Activated CD4-positive, alpha-beta T cell treated with anti-CD3 and anti-CD28 coated beads, Interleukin-2, amount 10 ng/mL, durations not matched to agents 7 days and 5 days (primary cell): ENCODE measurements at places on chromosomes 5 and 9. TPM values are rescaled to one million over a fixed set of nuclear protein-coding genes. Genes with fewer than 3 reads are reported as not detected.

The F12 gene
- 0.60 TPM for total RNA-seq

The CENPH gene
- total RNA-seq, result 40.0 TPM

The CDX1 gene
- total RNA-seq, result not detected

DNA sequence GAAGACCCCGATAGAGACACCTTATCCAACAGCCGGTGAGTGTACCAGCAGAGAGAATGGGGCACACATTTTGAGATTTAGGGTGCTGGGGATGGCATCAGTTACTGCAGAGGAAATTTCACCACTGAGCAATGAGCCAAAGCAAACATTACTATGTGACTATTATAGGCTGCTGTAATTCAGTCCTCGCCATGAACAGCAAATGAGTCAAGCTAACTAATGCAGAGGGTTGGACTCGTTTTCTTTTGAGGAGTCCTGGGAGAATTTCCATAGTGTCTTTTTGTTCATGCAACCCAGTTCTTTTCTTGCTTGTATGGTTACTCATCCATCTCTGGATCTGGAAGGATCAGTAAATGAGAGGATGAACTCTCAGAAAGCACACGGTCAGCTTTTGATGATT, 323.8 kb downstream of the PSAT1 start:
- H3K4me3 ChIP-seq, result no peak overlapping the region
- no peaks in the 10 kb centered on the region for H3K27me3 ChIP-seq
- H3K4me1 ChIP-seq, result no peaks in the 10 kb centered on the region
- no peak for DNase-seq

DNA sequence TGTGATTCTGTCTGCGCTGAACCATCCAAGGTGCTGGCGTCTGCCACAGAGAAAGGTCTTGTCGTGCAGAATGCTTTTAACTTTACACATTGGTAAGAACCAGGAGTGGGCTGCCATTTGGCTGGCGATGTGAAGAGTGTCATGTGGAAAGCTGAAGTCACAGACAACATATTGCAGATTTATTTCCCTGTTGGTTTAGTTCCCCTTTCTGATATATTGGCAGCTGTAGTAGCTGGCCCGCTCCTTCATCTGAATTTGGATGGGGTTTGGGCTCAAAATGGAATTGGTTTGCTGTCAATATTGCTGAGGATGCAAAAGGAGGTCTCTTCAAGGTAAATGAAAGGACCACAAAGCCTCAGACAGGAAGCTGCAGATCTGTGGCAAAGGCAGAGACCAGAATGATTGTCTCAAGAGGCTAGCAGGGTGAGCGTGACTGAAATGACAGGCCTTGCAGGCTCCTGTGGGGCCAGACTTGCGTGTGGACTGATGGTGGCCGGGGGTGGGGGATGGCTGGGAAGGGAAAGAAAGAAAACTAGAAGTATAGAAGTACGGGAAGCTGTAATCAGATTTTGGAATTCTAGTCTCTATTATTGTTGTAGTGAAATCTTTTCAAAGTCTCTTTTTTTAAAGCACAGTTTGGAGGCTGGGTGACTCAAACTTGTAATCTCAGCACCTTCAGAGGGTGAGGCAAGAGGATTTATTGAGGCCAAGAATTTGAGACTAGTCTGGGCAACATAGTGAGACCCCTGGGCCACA, 25.1 kb upstream of the CD180 start:
- peaks cover 30% of the 10 kb centered on the region for H3K36me3 ChIP-seq
- H3K4me1 ChIP-seq, result peaks cover 61% of the 10 kb centered on the region
- peak overlapping the region; percentile 97 for H3K27ac ChIP-seq
- peak; percentile 76 for DNase-seq
- peak overlapping the region; percentile 57 for H3K4me3 ChIP-seq

DNA sequence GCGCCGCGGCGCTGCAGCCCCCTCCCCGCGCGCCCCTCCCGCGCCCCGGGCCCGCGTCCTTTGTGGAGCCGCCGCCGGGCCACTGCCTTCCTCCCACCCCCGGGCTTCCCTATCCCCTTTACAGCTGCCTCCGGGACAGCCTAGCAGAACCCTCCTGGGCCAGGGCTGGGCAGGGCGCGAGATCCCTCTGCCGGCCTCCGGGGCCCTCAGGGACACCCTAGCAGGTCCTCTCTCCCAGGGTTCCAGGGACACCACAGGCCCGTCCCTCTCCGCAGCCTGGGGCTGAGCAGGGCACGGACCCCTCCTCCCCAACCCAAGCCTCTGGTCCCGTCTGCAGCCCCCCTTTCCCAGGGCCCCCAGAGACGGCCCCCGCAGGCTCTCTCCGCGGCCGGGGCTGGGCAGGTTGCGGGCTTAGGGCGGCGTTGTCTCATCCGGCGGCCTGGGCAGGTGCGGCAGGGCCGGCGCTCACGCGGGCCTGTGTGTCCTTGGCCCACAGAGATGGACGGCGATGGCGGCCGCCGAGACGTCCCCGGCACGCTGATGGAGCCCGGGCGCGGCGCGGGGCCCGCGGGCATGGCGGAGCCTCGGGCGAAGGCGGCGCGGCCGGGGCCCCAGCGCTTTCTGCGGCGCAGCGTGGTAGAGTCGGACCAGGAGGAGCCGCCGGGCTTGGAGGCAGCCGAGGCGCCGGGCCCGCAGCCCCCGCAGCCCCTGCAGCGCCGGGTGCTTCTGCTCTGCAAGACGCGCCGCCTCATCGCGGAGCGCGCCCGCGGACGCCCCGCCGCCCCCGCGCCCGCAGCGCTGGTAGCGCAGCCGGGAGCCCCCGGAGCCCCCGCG, 710 bp downstream of the WNK2 start:
- no peak overlapping the region for H3K27ac ChIP-seq
- no peak for DNase-seq
- H3K4me3 ChIP-seq, result peak overlapping the region; percentile 58
- peaks cover 54% of the 10 kb centered on the region for H3K27me3 ChIP-seq
- no peaks in the 10 kb centered on the region for H3K36me3 ChIP-seq
- H3K4me1 ChIP-seq, result peaks cover 5% of the 10 kb centered on the region

- DNase-seq, result no peak
- H3K36me3 ChIP-seq, result peaks cover 77% of the 10 kb centered on the region
- no peak overlapping the region for H3K4me3 ChIP-seq
- no peaks in the 10 kb centered on the region for H3K27me3 ChIP-seq
- H3K27ac ChIP-seq, result no peak overlapping the region
- H3K4me1 ChIP-seq, result peaks cover 4% of the 10 kb centered on the region
Observed at GRCh38 chr5:58985311-58985710, 402.4 kb downstream of the RAB3C start.

GRCh38 chr9:92406477-92406876, 2.1 kb upstream of the OGN start:
- peak overlapping the region; percentile 48 for H3K4me3 ChIP-seq
- peaks cover 2% of the 10 kb centered on the region for H3K36me3 ChIP-seq
- peak; percentile 61 for DNase-seq
- H3K27me3 ChIP-seq, result no peaks in the 10 kb centered on the region
- H3K4me1 ChIP-seq, result peaks cover 29% of the 10 kb centered on the region

GRCh38 chr5:15526413-15526812, 26.4 kb downstream of the FBXL7 start:
- H3K27me3 ChIP-seq, result no peaks in the 10 kb centered on the region
- DNase-seq, result no peak
- no peaks in the 10 kb centered on the region for H3K36me3 ChIP-seq

DNA sequence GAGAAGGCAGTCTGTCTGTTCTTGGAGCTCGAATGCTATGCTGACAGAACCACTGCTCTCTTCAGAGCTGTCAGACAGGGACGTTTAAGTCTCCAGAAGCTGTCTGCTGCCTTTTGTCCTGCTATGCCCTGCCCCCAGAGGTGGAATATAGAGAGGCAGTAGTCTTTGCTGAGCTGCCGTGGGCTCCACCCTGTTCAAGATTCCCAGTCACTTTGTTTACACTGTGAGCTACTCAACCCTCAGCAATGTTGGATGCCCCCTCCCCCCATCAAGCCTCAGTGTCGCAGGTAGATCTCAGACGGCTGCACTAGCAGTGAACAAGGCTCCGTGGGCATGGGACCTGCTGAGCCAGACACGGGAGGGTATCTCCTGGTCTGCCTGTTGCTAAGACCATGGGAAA, 344.2 kb downstream of the TMEM161B start:
- H3K27me3 ChIP-seq, result no peaks in the 10 kb centered on the region
- DNase-seq, result no peak
- no peak overlapping the region for H3K27ac ChIP-seq
- no peaks in the 10 kb centered on the region for H3K36me3 ChIP-seq

DNA sequence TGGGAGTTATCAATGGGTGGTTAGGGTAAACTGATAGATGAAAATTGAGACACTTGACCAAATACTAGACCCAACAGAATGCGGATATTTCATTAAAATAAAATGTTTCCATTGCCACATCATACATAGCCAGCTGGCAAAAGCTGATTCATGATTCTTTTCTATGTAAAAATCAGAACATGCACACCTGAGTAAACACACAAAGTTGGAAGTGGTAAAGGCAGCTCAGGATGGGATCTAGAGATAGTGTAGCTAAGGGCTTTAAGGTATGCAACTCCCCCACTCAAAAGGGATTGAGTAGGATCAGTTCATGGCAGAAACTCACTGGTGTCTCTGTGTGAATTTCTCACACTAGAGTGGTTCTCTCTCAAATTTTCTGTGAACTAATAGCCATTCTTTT, 541.1 kb upstream of the GRAMD2B start:
- no peak overlapping the region for H3K4me3 ChIP-seq
- no peak for DNase-seq

DNA sequence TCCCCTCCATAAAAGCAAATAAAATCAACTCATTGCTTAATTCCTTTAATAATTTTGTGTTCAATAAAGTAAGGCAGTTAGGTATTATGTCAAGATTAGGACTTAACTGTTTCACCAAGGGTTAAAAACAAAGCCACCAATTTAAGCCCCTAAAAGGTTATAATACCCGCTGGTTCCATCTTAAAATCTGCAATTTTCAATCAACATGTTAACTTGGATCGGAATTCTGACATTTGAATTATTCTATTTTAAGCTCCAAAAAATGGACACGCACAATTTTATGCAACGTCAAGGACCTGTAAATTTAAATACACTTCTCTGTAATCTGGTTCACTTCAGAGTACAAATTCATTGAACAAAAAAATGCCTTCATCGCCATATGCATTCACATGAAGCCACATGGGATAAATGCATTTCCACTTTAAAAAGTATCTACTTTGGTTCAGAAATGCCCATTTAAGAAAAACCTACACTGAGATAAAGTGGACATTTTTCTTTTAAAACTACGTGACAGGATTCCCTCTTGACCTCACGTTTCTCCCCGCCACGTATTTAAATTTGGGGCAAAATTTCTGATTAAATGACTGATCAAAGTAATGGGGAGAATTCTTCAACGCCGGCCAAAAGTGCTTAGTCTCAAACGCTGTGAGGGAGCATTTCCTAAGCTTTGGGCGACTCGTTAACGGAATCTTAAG, 721 bp downstream of the GIN1 start:
- DNase-seq, result no peak
- H3K27me3 ChIP-seq, result no peaks in the 10 kb centered on the region
- peaks cover 19% of the 10 kb centered on the region for H3K36me3 ChIP-seq
- peak overlapping the region; percentile 100 for H3K27ac ChIP-seq
- peaks cover 56% of the 10 kb centered on the region for H3K4me1 ChIP-seq
